Left lung (tissue), 14 donors: ENCODE measurements at places on chromosomes 4 and X. TPM values are rescaled to one million over a fixed set of nuclear protein-coding genes. Genes with fewer than 3 reads are reported as not detected.
A peak's percentile ranks its signal among the peaks of the same experiment; 100 is the strongest.

- no peaks in the 10 kb centered on the region for H3K4me1 ChIP-seq
- no peak overlapping the region for H3K4me3 ChIP-seq
- H3K27ac ChIP-seq = no peak overlapping the region
- H3K27me3 ChIP-seq = no peaks in the 10 kb centered on the region
- DNase-seq = no peak
Observed at GRCh38 chr4:5791654-5792053, 80.7 kb downstream of the EVC start.

GRCh38 chr4:24471486-24472160, 112.7 kb downstream of the DHX15 start:
- H3K36me3 ChIP-seq = no peaks in the 10 kb centered on the region
- peaks cover 32% of the 10 kb centered on the region for H3K4me1 ChIP-seq
- H3K27me3 ChIP-seq = peaks cover 23% of the 10 kb centered on the region
- peak overlapping the region; percentile 51 for H3K4me3 ChIP-seq
- H3K27ac ChIP-seq = no peak overlapping the region
- DNase-seq = peak; percentile 61

- H3K27ac ChIP-seq = no peak overlapping the region
- H3K27me3 ChIP-seq = no peaks in the 10 kb centered on the region
Observed at GRCh38 chr4:78131403-78131802, 74.3 kb downstream of the FRAS1 start.

TEC gene
- total RNA-seq = 5.8 TPM

GYG2 gene
- 1.5 TPM for total RNA-seq
